Stimulated activated CD4-positive, alpha-beta T cell treated with anti-CD3 and anti-CD28 coated beads, Interleukin-1b, Interleukin-23, amount 100 ng/mL, for 24 hours (primary cell): ENCODE measurements at places on chromosomes 5 and 9.

DNA sequence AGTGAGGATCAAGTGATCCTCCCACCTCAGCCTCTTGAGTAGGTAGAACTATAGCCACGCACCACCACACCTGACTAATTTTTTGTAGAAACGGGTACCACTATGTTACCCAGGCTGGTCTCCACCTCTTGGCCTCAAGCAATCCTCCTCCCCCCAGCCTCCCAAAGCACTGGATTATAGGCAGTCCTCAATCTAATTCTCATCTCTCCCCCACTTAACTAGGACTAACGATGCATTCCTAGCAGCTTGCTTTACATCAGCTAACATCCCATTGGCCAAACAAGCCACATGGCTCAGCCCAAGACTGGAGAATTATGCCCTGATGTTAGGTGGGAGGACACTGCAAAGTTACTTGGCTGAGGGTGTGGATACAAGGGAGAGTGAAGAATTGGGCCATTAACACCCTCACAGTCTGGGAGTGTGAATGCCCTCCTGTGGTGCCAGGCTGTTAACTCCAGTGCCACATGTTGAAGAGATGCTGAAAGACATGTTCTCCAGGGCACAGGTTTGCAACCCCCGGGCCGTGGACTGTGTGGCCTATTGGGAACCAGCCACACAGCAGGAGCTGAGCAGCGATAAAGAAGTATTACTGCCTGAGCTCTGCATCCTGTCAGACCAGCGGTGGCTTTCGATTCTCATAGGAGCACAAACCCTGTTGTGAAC, 5.3 kb upstream of the ZNF367 start:
- DNase-seq, result no peak

DNA sequence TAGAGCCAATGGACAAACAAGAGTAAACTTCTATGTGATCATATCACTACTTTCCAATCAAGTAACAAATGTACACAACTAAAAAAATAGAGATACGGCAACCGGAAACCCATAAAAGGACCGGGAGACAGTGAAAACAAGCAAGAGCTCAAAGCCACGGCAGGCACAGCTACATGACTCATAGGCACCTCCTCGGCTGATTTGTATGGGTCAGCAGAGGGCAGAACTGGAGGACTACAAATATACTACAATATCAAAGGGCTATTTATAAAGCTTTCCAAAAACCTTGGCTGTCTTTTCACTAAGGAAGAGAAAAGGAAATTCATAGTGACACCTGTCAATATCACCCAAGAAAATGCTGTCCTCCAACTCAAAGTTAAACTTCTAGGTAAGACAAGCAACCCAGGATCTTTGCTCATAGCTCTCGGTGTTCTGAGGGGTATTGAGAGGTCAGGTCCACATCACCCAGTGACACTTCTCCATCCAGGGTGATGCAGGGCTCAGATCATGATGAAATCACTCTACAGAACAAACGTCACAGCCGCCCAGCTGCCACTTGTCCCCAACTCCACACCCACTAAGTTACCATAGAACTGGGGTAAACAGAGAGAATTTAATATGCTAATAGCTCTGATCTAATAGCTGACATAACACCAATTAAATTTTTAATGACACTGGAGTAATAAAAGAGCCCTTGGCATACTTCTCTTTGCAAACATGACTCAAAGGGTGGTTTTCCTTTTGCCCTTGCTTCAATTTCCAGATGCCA, 41.3 kb downstream of the PFDN1 start:
- no peak for DNase-seq

DNA sequence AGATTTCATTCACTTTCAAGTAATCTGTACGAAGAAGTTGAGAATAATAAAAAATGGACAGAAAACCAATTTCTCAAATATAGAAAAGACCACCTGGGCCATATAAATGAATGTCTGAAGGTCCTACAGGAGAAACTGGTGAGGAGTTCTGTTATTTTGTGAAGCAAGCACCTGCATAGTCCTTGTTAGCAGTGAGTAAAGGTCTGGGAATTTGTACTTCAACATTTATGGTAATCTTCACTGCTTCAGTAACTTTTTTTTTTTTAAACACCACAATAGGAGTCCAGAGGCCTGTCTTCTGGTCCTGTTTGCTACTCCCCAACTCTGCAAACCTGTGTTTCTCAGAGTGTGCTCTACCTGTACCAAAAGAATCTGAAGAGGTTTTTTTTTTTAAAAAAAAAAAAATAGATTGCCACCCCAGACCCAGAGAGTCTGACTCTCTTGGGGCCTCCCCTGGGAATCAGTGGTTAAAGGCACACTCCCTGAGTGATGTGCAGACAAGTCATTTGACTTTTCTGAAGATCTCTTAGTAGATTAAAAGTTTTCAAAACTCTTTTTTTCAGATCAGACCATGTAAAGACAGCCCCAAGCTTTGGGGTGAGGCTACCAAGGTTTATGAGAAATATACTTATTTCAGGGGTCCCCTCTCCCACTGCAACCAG, 55.5 kb downstream of the FAM81B start:
- DNase-seq, result no peak

GRCh38 chr5:128305341-128305740, 221.8 kb downstream of the SLC12A2 start:
- DNase-seq, result no peak

GRCh38 chr5:93359296-93359959, 221.6 kb downstream of the NR2F1-AS1 start:
- no peak for DNase-seq

GRCh38 chr9:135297456-135298075, 182.0 kb upstream of the PPP1R26 start:
- no peak for DNase-seq

DNA sequence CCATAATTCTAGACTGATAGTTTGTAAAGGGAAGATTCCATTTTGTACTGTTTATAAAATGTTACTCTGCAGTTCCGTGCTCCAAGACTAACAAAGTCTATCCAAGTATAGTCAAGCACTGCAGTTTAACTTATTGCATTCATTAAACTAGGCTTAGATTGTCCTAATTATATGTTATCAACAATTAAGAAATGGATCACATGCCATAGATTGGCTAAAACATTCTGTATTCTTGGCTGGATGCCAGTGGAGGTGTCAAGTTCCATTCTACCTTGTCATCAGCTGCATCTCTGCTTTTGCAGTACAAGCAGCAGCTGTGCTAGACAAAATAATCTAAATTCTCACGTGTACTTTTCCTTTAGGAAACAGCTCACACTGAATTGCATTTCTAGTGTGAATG, 69.4 kb upstream of the MEF2C start:
- DNase-seq, result no peak

GRCh38 chr5:100299261-100299660, 235.9 kb upstream of the FAM174A start:
- no peak for DNase-seq

DNA sequence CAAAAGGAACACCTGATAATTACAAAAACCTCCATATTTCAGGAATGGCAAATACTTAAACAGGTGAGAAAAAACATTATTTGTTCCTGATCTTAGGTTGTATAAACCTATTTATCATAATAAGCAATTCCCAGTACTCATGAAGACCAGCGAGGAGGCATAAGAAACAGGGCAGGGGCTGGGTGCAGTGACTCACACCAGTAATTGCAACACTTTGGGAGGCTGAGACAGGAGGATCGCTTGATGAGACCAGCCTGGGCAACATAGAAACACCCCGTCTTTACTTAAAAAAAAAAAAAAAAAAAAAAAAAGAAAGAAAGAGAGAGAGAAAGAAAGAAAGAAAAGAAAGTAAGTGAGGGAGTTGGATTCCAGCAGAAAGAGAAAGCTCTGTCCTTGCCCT, 21.6 kb downstream of the CCNJL start:
- no peak for DNase-seq

DNA sequence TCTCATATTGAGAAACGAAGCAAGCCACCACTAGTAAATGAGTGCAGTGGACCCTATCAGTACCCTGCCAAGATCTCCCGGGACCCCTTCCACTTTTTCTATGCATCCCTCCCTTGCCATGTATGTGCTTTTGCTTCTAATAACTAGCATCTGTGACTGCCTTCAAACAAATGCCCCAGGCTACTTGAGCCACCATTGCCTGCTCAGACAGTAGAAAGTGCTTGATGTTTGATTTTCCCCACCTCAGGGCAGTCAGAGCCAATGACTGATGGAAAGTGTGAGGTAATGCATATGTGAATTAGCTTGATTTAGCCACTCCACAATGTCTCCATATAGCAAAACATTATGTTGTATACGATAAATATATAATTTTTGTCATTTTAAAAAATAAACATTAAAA, 797.3 kb upstream of the ACO1 start:
- DNase-seq, result no peak

DNA sequence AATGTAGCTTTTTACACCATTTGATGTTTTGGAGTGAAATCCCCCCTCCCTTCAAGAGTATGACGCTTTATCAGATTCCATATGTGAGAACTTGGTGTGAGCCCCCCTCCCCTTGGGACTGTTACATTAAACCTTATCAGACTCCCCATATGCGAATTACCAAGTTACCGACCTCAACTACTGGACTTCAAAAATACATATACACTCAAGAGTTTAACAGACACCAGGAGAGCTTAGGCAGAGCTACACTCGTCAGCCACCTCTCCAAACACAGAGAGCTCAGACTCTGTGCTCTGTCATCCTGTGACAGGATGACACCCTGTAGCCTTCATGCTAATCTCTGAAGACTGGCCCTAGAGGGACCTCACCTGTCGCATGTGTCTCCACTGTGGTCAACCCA, 50.2 kb downstream of the FAM114A2 start:
- DNase-seq, result no peak
